Posterior cingulate gyrus (tissue), 11 donors: ENCODE measurements at places on chromosomes 1 and 21.

DNA sequence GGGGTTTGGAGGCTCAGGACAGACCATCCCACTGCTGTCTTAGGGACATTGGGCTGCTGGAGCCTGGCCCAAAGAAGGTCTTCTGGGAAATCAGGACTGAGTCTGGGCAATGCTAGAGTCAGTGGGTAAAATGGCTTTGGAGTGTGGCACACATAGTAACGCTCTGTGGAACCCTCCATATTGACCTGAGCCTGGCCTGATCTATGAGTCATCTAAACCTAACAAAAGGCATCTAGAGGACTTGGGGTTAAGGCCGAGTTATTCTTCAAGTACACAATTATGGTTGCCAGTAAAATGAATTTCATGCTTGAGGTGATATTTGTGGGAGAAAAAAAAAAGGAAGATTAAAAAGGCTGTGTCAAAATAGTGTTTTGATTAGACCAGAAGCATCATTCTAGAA lies 77.7 kb downstream of the ST6GALNAC5 start:
- no peak for DNase-seq

DNA sequence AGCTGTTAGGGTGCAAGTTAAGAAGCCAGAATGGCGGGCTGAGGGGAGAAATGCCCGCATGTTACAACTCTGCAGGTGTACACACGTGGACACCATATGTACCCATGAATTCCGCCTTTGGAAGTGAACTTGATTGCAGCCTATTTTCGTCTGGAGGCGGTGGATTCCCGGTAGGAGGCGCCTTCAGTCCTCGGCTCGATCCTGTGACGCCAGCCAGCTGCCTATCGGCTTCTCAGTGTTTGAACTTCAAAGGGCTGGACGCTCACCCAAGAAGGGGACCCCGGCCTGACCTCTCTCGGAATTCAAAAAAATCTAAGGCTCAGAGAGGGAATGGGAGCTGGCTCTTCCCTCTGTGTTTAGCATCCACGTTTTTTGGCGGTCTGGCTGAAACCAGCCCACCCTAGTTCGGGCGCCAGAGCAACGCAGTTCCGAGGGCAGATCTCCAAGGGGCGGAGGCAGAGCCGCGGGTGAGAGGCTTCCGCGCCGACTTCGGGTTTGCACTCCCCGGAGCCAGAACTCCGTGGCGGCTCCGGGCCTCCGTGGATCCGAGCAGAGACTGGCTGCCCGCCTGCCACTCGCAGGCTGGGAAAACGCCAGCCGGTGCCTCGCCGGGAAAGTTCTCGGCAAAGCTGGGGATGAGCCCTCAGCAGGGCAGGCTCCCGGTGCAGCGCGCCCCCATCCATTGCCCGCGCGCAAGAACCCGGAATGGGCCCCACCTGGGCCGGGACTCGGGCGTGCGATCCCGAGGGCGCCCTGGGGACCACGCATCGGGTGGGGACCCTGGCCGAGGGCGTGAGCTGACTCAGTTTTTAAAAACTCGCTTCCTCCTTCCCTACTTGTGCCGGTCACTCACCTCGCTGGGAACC lies 996 bp upstream of the TMEM51 start:
- DNase-seq: peak; percentile 83

- no peak for DNase-seq
Observed at GRCh38 chr1:153866045-153866850, 56.5 kb downstream of the GATAD2B start.

GRCh38 chr1:110433803-110434202 lies 17.1 kb upstream of the PROK1 start:
- DNase-seq: no peak

- DNase-seq: no peak
Observed at GRCh38 chr1:21003281-21004045, 173.2 kb downstream of the EIF4G3 start.

DNA sequence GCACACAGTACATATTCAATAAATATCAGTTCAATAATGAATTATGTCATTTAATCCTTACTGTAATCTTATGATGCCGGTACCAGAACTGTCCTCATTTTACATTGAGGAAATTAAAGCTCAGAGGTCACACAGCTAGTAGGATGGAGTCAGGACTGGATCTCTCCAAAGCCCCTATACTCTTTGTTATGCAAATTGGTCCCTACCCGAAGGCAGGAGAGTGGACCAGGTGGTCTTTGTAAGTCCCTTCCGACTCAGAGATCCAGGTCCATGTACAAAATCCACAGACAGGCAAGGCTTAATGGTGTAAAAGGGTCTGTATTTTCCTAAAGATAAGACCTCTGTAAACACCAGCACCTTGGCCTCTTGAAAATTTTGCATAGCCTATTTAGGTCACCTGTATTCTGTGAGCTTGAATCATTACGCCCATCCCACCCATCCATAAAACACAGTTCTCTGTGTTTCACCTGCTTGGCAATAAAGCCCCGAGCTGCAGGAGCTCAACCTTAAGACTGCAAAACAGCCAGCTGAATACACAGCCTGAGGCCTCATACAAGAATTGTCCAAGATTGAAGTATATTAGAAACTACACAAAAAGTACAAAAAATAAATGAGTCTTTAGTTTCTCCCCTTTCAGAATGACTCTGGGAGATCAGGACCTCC lies 41.7 kb downstream of the PLXNA2 start:
- no peak for DNase-seq

DNA sequence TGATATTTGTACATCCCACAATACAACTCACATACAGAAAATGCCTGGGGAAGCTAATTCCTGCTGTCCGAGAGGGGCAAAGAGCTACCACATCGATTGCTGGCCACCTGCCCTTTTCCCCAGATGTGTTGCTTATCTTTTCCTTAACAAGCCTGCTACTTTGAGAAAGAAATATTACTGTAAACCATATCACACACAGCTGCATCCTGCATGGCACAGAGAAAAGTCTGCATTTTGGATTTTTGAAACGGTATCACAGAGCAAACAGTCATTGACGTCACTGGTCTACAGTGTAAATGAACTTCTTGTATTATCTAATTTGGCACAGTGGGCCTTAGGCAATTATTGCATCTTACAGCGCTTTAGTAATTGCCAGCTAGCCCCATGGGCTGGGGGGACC lies 164.7 kb downstream of the CLIC6 start:
- DNase-seq: no peak

DNA sequence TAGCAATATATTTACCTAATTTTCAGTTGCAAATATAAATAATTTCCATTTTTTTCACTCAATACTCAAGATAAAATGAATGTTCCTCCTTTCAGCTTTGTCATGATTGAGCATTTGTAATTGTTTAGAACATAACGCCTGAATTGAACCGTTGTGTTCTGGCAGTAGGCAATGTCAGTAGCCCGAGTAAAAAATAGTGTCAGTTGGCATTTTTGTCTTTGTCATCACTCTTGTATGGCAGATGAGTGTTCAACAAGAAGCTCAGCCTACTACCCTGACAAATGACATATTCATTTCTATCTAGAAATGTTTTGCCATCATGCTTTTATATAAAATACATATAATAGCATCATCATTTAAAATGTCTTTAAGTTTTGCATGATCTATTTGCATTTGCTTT lies 691.4 kb upstream of the NCAM2 start:
- no peak for DNase-seq

DNA sequence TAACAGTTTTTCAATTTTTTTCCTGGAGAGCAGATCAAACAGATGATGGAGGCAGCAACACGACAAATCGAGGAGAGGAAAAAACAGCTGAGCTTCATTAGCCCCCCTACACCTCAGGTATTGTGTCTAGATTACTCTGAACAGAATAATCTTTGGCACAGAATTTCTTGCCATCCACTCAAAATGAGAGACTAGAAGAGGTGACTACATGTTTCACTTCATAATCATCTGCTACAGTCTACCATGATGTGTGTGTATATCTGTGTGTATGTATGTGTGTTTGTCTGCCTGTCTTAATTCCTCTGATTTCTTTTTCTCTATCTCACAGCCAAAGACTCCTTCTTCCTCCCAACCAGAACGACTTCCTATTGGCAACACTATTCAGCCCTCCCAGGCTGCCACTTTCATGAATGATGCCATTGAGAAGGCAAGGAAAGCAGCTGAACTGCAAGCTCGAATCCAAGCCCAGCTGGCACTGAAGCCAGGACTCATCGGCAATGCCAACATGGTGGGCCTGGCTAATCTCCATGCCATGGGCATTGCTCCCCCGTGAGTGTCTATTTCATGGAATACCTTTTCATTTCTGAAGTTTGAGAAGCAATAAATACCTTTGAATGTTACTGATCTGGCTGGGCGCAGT lies 11.4 kb downstream of the PRPF3 start:
- DNase-seq: no peak

- no peak for DNase-seq
Observed at GRCh38 chr1:97816927-97817326, 103.9 kb downstream of the DPYD start.

DNA sequence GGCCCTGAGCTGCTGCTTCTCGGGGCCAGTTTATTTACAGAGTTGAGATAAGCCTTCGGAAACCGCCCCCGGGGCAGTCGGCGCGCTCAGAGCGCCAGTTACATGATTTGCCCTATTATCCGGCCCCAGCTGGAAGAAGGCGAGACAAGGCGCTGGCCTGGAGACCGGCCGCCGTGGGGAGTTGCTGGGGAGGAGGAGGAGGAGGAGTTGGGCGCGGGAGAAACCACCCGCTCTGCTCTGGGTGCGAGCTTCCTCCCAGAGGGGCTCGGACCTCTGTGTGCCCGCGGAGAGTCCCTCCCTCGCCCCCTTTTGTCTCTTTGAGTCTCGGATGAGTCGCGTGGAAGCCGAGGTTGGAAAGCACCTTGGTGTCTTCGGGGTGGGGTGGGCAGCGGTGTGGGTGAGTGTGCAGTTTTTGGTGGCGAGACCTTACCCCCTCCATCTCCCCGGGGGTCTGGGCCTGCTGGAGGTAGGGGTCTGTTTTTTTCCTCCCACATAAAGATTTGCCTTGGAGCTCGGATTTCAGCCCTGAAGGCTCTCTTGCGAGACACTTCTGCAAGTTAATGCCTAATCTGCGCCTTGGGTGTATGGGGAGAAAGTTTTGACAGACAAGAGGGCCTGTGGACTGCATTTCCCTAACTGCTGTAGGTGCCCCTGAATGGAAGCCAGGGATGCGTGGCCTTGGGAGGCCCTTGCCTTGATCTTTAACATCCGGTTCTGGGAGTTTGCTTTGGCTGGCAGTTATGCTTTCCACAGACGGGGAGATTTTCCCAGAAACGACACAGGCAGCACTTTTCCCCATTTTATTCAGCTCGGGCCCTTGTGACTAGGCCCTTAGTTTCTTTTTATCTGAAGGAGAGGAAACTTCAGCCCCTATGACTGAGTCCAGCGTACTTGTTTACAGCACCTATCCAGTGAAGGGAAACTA lies 80.0 kb downstream of the NDUFS5 start:
- DNase-seq: no peak

DNA sequence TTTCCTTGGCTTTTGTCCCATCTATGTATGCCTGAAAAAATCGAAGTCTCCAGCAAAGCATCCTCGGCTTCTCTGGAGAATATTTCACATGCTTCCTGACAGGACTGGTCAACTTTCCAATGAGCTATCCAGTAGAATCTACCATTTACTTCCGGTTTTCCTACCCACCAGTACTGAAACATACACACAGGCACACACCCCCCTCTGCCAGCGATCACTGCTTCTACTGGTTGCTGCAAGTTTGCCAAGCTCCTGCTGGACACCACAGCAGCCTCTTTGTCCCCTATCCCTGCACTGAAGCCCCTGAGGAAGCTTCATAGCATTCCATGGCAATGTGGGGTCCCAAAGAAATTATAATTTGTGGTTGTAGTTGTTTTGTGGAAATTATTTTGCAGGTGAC lies 536.8 kb downstream of the MATN1 start:
- DNase-seq: no peak

DNA sequence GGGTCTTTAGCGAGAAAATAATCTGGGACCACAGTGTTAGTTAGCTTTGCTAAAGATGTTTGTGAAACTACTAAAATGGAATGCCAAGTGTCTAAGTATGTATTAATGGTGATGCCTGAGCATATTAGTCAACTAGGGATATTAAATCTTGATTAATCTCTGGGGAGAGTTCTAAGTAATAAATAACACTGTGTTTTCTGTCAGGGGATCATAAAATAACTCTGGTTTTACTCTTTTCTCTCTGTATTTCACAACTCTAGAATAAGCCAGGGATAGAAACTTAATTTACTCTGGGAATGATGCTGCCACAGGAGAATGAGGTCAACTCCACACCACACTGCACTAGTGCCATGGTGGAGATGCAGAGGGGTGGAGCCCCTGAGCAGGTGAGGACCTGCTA lies 399.2 kb downstream of the PTBP2 start:
- DNase-seq: no peak

DNA sequence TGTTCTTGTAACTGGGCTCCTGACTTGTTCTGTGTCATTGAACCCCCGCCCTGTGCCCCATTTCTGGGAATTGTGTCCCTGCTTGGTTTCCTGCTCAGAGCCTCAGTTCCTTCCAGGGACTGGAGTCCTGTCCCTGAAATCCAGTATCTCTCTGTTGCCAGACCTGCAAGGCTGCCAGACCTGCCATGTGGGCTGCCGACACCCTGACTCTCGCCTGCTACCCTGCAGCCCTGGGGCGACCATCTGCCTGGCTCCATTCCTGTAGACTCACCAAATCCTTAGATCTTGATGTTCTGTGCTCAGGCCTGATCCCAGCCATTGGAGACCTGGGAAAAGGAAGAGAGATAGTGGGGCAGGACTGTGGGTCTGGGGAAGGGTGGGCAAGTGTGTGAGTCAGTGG lies 383.3 kb upstream of the PROX1 start:
- no peak for DNase-seq

DNA sequence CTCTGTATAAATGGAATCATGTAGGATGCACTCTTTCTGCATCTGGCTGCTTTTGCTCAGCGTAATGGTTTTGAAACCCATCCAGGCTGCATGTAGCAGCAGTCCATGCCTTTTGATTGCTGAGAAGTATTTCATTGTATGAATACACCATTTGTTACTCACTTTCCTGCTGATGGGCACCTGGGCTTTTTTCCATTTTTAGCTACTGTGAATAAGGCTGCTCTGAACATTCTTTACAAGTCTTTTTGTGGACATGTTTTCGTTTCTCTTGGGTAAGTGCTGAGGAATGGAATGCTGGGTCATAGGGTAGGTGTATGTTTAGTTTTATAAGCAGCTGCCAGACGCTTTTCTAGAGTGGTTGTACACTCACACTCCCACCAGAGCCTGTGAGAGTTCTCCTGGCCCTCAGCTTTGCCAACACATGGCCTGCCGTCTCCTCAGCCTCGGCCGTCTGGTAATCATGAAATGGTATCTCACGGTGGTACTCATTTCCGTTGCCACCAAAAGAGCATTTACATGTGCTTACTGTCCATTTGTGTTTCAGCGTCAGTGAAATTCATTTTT lies 22.7 kb downstream of the SLX9 start:
- DNase-seq: no peak

- no peak for DNase-seq
Observed at GRCh38 chr1:27628712-27629111, 6.3 kb downstream of the FGR start.
